Fibroblast of villous mesenchyme (primary cell): ENCODE measurements at places on chromosomes 16 and 17. TPM values are rescaled to one million over a fixed set of nuclear protein-coding genes. Genes with fewer than 3 reads are reported as not detected.

CLDN7 gene
- total RNA-seq: 2.9 and 5.2 TPM in 2 replicates

CPHXL2 gene
- total RNA-seq: not detected in 2 replicates

TMEM88 gene
- 0.43 and 1.3 TPM in 2 replicates for total RNA-seq

PLD2 gene
- total RNA-seq: 11.7 and 13.9 TPM in 2 replicates

CNTD1 gene
- 0.32 TPM in 1 of 2 replicates, not detected in the other for total RNA-seq

OR4D1 gene
- total RNA-seq: under 0.01 TPM in 1 of 2 replicates, not detected in the other

TBKBP1 gene
- total RNA-seq: 10.0 and 11.2 TPM in 2 replicates

STAT3 gene
- 113 and 180 TPM in 2 replicates for total RNA-seq

NACA2 gene
- total RNA-seq: not detected in 2 replicates

TRIM16 gene
- 30.0 and 55.3 TPM in 2 replicates for total RNA-seq

NDE1 gene
- total RNA-seq: 38.3 and 43.2 TPM in 2 replicates

ALOX15 gene
- not detected in 2 replicates for total RNA-seq

MPV17L gene
- total RNA-seq: 0.64 and 1.3 TPM in 2 replicates

SOCS1 gene
- total RNA-seq: 18.4 and 29.4 TPM in 2 replicates

NME3 gene
- 41.2 and 63.9 TPM in 2 replicates for total RNA-seq

SOX8 gene
- total RNA-seq: under 0.01 TPM in 1 of 2 replicates, not detected in the other

DHRS7C gene
- not detected in 2 replicates for total RNA-seq
